ENCODE measurements at places on chromosomes 13 and 19.

DNA sequence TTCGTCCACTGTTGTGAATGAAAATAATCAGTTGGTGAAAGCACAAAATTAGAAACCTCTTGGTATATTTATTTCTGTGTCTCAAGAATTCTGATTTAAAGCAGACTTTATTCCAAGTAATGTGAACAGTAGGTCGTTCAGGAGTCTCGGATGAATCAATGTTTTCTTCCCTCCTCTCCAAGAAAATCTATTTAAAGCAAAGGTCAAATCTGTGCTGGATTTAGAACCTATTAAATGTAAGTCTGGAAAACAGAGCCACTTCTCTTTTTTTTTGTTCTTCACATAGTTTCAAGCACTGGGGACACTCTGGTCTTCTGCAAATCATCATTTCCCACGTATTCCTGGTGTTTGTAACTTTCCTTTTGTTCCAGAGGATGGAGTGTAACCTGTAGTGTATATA, 312.7 kb downstream of the ATP8A2 start:
- DNase-seq = no peak

DNA sequence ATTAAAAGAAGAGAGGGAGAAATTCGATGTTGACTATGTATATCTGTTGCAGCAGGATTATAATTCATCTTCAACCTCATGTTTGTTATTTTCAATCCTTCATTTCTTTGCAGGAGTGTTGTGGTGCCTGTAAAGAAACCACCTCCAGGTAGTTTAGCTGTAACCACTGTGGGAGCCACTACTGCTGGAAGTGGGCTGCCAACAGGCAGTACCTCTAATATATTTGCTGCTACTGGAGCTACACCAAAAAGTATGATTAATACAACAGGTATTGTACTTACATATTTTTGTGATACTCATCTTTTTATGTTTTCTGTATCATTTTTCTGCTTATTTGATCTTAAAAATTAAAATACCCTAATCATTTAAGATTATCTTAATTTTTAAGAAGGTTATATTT, 266.5 kb downstream of the NBEA start:
- no peak for DNase-seq

GRCh38 chr13:46041419-46041839, 11.1 kb downstream of the ZC3H13 start:
- no peak for DNase-seq

DNA sequence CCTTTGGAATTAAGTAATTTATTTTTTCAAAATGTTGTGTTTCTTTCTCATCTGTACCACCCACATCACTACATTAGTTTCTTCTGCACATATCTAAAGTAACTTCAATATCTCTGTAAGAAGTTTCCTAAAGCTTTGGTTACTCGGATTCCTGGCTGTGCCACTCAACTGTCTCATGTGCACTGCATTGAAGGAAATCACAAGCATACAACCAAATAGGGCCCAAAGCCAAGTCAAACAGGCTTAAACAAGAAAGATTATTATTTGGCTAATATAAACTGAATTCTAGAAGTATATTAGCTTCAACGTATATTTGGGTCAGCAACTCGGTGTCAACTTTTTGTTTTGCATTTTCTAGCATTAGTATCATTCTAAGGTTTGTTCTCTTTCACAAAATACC, 1647.6 kb upstream of the SPRY2 start:
- DNase-seq = no peak

- DNase-seq = no peak
Measured at GRCh38 chr19:30871979-30872378, 477.3 kb downstream of the TSHZ3 start.

DNA sequence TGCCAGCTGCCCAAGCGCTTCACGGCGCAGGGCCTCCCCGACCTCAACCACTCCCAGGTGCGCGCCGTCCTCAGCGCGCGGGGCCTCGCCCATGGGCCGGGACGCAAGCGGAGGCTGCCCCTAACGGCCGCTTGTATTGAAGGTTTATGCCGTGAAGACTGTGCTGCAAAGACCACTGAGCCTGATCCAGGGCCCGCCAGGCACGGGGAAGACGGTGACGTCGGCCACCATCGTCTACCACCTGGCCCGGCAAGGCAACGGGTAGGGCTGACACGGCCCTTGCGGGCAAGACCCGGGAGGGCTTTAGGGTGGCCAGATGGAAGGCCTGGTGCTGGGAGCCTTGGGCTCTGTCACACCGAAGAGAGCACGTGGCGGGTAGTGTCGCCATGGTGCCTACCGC, 23.2 kb downstream of the UPF1 start:
- no peak for DNase-seq

- peak; percentile 28 for DNase-seq
Measured at GRCh38 chr19:8585894-8586750, 8.9 kb upstream of the MYO1F start.

- no peak for DNase-seq
Measured at GRCh38 chr13:44382635-44383145, 9.1 kb downstream of the SERP2 start.

- peak; percentile 82 for DNase-seq
Measured at GRCh38 chr19:45677351-45678230, 9.6 kb downstream of the GIPR start.

- DNase-seq = no peak
Measured at GRCh38 chr19:16016226-16017137, 59.8 kb upstream of the TPM4 start.

DNA sequence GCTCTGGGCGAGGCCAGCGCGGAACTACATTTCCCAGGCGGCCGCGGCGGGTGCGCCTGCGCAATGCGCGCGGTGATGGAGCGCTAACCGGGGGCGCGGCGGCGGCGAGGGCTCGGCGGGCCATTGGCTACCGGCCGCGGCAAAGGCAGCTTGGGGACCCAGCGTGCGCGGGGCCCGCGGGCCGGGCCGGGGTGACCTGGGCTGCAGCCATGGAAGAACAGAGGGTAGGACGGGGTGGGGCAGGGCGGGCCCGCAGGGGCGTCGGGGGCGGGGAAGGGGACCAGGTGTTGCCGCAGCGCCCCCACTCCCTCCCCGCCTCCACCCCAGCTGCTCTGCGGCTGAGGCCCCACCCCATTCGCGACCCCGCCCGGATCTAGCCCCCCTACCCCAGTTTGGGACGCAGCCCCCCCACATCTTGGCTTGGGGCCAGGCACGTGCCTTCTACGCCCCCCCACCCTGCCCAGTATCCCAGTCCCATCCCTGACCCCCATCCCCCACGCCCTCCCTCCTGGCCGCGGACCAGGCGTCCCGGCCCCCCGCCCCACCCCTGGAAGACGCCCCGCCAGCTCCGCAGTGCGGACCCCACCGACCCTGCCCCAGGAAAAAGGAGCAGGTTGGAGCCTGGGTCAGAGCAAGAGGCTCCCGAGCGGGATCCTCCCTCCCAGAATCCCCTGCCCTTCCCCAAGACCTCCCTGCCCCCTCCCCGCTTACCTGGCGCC, at the start of gene FSD1:
FSD1 (plus strand) TSS at position 61 of the 719 bp plus-strand sequence; CDS start at position 210, 149 bp downstream.
- peak; percentile 45 for DNase-seq

DNA sequence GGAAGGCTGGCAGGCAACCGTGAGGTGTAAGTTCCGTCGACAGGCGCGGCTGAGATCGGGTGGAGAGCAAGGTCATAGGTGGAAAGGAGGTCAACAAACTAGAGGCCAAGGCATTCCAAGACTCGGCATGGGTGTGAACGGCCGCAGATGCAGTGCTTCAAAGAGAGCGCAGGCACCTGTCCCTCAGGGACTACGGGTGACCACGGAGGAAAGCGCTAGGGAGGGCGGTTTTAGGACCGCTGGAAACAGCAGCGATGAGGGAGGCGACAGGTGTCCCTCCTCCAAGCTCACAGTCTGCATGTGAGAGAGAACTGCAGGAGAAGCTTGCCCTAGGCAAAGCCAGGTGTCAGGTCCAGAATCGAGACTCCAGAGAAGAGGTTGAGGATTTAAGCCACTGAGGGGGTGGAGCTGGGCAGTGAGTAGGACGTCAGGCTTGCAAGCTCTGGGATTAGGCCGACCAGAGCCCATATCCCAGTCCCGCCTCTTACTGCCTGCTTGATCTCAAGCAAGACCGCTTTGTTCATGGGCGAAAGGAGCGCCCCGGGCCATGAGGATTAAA, 1.6 kb upstream of the MLNR start:
- DNase-seq = no peak

- DNase-seq = peak; percentile 89
Measured at GRCh38 chr13:113816946-113817859, 46.7 kb downstream of the GAS6 start.

DNA sequence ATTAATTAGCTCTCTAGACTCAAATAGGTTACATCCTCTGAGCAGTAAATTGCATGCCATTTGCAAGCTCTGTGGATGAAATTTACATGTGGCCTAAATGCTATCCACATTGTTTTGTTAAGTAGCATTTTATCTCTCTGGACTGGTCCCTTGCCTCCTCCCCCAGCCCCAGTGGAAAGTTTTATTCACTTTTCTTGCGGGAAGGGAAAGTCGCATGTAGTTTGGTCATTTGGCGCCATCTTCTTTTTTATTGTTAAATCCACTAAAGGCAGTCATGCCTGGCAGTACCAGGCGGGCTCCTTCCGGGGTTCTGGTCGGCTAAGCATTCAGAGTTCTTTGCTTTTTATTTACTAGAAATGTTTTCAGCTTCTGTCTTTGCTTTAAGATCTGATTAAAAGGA, 188.7 kb downstream of the TM9SF2 start:
- DNase-seq = no peak

DNA sequence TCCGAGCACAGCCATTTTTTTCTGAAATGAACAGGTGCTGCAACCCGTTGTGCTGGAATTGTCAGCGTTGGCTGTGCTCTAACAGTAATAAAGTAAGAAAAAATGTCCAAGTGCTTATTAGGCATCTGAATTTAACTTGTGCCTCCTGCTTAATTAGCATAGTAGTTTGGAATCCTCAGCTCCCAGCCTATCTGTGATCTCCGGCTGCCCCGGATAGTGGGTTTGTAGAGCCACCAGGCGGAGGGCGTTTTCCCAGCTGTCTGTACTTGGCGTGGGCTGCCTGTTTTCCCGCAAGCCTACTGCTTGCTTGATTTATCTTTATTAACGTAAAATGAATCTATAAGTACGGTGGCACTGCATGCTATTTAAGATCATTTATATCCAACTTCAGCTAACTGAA, 137.9 kb downstream of the MTUS2 start:
- DNase-seq = no peak

GRCh38 chr13:114108894-114109293, 23.5 kb downstream of the RASA3 start:
- no peak for DNase-seq

DNA sequence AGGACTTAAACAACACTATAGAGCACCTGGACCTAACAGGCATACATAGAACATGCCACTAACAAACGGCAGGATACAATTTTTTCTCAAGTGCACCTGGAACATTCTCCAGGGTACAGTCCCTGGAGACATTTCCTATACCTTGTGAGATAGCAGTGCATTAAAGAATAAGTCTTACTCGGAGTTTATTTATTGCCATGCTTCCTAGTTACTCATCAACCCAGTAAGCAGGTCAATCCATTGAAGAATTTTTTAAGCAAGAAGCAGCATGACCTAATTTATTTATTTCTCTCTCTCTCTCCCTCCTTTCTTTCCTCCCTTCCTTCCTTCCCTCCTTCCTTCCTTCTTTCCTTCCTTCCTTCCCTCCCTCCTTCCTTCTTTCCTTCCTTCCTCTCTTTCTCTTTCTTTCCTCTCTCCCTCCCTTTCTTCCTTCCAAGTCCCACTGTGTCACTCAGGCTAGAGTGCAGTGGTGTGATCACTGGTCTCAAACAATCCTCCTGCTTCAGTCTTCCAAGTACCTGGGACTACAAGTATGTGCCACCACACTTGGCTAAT, 6.6 kb upstream of the TFDP1 start:
- DNase-seq = no peak

DNA sequence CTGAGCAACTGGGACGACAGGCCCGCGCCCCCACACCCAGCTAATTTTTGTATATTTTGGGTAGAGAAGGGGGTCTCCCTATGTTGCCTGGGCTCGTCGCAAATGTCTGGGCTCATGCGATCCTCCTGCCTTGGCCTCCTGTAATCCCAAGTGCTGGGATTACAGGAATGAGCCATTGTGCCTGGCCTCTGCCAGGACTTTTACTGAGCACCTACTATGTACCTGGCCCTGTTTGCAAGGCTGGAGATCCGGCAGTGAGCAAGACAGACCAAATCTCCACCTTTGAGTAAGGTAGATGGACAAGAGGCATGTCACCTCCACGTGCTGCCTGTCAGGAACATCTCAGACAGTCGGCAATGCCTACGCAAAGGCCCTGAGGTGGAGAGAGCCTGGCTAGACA, 6.9 kb downstream of the FKBP8 start:
- no peak for DNase-seq

DNA sequence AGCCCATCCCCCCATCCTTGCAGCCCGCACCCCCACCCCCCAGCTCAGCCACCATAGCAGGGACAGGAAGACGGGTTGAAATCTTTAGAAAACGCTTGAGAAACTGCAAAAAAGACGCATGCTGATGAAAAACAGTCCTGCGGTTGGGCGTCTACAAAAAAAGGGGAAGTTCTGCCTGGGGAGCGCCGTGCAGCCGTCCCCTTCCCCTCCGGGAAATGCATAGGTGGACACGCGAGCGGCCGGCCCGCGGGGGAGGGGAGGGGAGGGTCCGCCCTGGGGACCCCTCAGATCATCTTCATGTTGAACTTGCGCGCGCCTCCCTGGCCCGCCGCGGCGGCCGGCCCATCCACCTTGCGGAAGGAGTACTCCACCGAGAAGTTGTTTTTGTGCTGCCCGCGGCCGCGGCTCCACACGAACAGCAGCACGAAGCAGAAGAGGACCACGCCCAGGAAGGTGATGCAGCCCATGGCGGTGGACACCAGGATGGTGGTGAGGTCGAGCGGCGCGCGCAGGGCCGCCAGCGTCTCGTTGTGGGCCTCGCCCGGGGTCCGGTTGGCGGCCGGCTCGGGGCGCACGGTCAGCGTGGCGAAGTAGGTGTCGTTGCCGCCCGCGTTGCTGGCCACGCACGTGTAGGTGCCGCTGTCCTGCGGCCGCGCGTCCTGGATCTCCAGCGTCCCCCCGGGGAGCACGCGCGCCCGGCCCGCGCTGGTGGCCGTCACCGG, 7.9 kb upstream of the PEAK3 start:
- DNase-seq = peak; percentile 28

- no peak for DNase-seq
Measured at GRCh38 chr19:35846038-35846668, 6.2 kb downstream of the NPHS1 start.

DNA sequence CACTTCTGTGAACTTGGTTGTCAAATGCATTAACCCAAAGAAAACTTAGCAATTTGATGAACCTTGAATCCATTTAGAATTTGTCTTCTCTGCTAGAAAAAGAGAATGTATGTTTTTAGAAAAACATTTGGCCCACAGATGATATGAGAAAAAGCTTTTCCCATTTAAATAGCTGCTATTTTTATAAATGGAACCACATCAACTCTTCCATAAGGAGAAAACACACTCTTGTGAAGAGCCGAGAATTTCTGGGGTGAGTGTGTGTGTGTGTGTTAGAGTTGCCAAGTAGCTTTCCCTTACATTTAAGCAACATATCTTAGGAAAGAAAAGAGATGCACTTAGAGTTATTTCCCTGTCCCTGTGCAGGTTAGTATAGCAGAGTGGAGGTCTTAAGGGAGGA, 322.8 kb downstream of the ITGBL1 start:
- no peak for DNase-seq

- no peak for DNase-seq
Measured at GRCh38 chr19:409516-410242, 732 bp upstream of the C2CD4C start.

GRCh38 chr19:41298348-41298964, 11.5 kb upstream of the CCDC97 start:
- DNase-seq = no peak

Measured in stimulated activated naive CD4-positive, alpha-beta T cell (primary cell).